ENCODE measurements at places on chromosomes 7 and 10.

DNA sequence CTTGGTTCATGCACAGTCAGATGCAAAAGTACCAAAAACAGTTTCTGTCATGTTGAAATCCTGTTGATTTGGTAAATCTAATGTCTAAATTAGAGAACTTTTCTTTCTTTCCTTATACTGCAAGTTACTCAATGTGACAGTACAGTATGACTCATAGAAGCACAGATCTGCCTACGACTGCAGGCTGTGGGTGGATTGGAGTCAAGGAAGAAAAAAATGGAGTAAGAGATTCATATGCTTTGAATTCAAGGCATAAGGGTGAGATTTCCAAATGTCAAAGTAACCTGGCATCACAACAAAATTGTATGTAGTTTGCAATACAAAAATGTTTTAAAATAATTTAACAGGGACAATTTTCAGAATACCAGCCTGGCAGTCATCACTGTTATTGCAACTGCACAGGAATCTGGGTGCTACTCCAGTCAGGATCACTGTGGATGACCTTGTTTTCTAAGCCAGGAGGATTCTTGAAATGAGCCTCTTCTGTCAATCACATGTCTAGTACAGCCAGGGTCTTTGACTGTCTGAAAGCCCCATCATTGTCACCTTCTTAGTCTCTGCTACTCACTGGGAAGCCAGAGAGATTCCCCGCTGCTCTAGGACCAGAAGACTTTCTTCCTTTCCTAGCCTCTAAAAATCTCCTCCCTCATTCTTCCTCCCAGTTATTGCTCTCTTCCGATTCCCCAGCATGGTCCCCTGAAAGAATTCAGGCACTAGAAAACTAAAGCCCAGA lies 83.6 kb downstream of the CD36 start:
- no peak for DNase-seq

DNA sequence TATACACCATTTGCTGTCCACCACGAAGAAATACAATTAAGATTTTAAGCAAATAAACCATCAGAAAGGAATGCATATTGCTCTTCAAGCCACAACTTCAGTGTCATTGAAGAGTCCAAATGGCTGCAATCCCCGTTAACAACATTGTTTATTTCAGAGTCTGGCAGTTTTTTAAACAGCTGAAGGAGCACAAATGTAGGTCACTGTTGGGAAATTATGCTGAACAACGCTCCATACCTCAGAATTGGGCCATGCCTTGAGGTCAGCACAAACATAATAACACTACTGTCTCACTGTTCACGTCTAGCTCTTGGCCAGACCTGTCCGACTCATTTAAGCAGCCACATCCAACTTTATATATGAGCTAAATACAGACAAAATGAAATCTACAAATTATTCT lies 453.9 kb upstream of the GHITM start:
- no peak for DNase-seq

GRCh38 chr10:117262291-117262902 lies 21.5 kb downstream of the SLC18A2 start:
- no peak for DNase-seq

GRCh38 chr7:18958627-18959026 lies 158.8 kb downstream of the TWIST1 start:
- DNase-seq = no peak

DNA sequence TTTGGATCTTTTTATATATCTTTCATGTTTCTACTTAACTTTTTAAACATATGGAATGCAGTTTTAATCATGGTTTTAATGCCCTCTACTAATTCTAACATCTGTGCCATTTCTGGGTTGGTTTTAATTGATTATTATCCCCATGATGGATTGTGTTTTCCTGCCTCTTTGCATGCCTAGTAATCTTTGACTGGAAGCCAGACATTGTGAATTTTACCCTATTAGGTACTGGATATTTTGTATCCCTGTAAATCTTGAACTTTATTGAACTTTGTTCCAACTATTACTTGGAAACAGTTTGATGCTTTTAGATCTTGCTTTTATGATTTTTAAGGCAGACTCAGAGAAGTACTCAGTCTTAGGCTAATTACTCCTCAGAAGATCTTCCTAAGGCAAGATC lies 16.0 kb upstream of the RBM20 start:
- DNase-seq = no peak

DNA sequence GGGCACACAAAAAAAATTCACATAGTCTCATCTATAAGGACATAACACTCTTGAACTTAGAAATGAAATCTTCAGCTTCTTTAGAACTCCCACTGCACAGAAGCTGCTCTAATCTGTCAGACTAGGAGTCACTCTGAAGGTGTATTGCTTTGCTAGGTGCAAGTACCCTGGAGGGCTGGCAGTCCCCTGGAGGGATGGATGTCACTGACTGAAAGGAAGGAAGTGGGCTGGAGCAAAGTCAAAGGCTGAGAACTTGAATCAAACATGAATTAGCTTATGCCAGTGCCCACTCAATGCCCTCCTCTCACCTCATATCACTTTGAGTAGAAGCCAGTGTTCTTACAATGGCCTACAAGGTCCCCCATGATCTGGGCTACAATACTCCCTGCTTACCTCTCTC lies 140.3 kb upstream of the ANKRD1 start:
- DNase-seq = no peak

DNA sequence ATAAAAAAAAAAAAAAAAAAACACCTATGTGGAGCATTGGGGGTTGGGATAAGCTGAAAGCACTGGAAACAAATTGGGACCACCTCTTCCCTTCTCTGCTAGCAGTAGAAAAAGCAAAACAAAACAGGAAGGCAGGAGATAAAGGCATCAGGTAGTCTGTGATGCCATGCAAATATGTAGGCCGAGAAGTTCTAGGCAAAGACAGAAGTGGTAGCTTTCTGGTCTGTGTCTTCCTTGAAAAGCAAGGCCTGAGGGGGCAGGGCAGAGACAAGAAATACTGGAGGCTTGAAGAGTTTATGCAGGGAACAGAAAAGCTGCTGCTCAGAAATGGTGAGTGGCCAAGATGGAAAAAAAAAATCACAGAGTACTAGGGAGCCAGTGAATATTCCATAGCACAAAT lies 111.1 kb downstream of the ELMO1 start:
- DNase-seq = no peak

GRCh38 chr10:76686201-76686600 lies 951.4 kb downstream of the KCNMA1 start:
- DNase-seq = no peak

GRCh38 chr7:43754596-43754995 lies 3.9 kb upstream of the BLVRA start:
- no peak for DNase-seq

DNA sequence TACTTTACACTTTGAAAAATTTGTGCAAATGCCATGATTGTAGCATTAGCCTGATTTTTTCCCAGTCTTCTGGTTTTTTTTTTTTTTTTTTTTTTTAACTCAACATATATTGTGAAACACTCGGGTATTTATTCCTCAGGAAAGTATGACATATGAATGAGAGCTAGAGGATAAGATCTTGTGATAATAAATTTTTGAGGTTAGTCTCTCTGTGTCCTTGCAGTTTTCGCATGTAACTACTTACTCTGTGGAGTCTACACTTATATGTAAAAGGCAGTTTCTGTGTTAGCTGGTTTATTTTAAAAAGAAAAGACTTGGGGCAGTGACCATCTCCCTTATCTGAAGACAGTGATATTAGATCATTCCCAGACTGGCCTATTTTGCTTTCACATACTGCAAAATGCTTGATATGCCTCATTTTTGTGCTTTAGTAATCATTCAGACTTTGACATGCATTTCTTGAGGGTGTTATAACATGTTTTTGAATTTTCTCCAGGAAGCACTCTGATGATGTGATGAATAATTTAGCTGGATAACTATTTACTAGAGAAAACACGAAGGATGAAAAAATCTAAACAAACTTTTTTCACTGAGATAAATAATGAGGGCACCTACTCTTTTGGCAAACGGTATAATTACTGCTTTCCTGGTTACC lies 371.0 kb downstream of the NRG3 start:
- DNase-seq = no peak

GRCh38 chr7:99143853-99144672 lies at the start of gene SMURF1:
SMURF1 (minus strand) TSS chr7:99144108; CDS start chr7:99143780, 328 bp downstream.
- DNase-seq = no peak

GRCh38 chr7:140719721-140720120 lies 23.2 kb downstream of the NDUFB2 start:
- DNase-seq = no peak

- no peak for DNase-seq
Measured at GRCh38 chr7:74026406-74026902, 1.5 kb upstream of the ELN start.

GRCh38 chr7:20219446-20220292 lies 2.5 kb upstream of the MACC1 start:
- DNase-seq = no peak

DNA sequence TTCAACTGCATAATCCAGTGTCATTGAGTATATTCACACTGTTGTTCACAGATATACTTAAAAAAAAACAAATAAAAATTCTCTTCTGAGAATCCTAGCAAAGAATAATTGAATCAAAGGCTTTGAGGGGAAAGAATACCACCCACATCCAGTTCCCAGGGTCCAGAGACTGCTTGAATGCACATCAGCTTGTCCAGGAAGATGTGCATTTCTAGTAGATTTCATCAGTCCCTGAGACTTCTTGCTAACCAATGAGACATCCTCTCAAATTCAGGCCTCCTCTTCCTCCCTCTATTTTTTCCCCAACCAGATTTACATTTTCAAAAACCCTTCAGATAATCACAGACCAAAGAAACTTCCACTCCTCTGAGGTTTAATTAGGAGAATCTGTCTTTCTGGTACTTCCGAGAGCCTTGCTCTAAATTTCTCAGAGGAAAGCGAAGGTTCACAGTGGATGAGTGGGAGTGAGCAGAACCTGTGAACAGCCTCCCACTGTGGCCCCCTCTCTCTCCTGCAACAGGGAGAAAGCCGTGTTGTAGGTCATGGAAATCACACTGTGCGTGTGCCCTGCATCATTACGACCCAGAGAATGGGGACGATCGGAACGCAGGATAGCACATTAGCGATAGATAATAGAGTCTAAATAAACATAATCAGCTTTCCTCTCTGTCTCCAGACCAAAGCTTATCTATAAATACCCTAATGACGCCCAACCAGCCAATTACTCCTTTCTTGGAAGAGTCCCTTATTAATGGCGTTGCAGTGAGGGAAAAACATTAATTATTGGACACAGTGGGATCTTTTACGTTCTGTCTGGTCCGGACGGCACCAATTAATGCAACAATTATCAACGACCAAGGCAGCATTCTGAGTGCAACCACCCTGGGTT lies 212.5 kb downstream of the EMX2 start:
- no peak for DNase-seq

DNA sequence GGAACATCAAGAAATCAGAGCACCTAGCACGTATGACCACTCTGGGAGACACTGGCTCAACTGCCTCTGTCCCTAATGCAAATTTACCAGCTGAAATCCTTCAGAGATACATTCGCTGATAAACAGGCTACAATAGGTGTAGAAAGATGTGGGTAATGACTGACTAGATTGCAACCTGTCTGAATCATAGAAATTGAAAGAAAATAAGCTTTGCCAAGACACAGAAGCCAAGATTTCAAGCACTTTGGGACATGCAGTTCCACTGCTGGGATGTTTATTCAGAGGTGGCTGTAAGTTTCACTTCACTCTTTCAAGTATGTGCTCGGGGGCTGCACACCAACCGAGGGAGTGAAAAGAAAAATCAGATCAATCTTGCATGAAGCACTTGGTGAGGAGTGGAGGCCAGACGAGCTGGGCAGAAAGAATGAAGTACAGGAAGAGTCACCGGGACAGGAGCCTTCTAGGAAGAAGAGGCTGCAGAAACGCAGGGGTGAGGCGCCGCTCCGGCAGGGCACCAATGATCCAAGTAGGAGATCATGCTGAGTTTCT lies 276.7 kb downstream of the PARD3 start:
- no peak for DNase-seq

GRCh38 chr10:90462749-90463470 lies 394.9 kb downstream of the HTR7 start:
- DNase-seq = no peak

DNA sequence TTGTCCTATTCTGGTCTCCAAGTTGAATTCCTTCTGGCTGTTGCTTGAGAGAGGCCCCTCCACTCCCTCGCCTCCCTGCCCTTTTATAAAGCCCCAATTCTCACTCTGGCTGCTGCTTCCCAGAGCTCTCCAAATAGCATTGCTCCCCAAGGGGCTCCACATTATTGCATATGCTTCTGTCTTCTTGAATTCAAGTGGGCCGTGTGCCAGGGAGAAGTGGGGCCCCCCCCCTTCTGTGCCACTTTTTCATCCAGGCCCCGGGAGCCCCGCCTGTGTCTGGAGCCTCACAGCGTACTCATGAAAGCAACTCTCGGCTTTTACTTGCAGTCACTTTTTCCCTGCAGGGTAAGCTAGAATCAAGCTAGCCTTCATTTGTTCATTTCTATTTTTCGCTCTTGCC lies 265.1 kb downstream of the CCSER2 start:
- DNase-seq = no peak

DNA sequence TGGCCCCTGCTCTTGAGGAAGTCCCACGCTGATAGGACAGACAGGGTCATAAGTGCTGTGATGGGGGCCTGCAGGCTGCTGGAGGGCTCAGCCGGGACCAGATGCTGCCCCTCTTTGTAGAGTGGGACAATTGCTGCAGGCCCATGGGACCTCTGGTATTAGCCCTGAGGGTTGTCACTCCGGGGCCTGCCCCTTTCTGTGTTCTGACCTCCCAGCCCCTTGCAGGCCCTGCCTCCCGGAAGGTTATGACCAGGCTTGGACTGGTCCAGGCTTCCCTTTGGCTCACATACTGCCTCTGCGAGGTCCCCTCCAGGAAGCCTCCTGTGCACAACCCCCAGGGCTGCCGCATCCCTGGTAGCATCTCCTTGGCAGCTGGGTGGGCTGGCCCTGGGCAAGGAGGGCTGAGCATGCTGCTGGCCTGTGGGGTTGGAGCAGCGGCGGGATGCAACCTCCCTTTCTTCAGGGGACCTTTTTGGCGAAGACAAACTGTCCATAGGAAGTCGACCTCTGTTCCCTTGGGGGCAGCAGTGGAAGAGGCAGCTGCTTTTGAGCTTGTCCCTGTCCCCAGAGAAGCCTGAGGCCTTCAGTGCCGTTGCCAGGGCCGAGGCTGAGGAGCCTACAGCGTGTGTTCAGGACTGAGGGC lies 8.8 kb downstream of the LIMK1 start:
- no peak for DNase-seq

- no peak for DNase-seq
Measured at GRCh38 chr7:99393355-99394187, 14.8 kb downstream of the PDAP1 start.

DNA sequence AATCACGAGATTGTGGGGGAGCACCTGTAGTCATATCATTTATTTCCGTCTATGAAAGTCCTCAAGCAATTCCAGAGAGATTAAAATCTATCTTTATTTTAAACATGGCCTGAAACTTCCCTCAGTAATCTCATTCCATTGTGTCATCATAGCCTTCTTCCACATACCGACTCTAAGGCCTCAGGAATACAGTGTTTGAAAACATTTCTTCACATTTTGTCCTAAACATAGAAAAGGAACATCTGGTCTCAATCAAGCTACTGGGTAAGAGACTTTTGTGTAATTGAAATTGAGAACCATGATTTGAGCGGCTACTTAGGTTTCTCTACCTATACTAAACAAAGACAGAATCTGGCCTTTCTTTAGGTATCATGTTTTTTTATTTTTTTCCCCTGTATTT lies 78.0 kb upstream of the ELMO1 start:
- DNase-seq = no peak

GRCh38 chr7:141073641-141074161 lies at the start of gene TMEM178B:
TMEM178B (plus strand) TSS chr7:141074064.
- no peak for DNase-seq

- no peak for DNase-seq
Measured at GRCh38 chr10:103367379-103367781, 396 bp upstream of the TAF5 start.

- DNase-seq = no peak
Measured at GRCh38 chr7:113367041-113367586, 248.8 kb upstream of the SMIM30 start.

Measured in left renal cortex interstitium (tissue), 4 donors.